ENCODE measurements at places on chromosomes 2 and 18.

GRCh38 chr2:213284105-213285090 lies at the start of gene SPAG16:
Gene SPAG16 (plus strand): TSS chr2:213284464.
- H3K27ac ChIP-seq, result peak within 1 kb of the TSS; percentile 96
- no peaks in the 10 kb centered on the region for H3K27me3 ChIP-seq
- H3K4me3 ChIP-seq, result peak within 1 kb of the TSS; percentile 90
- peaks cover 39% of the 10 kb centered on the region for H3K4me1 ChIP-seq

GRCh38 chr2:154452906-154453493 lies 245.5 kb upstream of the KCNJ3 start:
- no peak overlapping the region for H3K4me3 ChIP-seq
- peaks cover 9% of the 10 kb centered on the region for H3K4me1 ChIP-seq
- no peak overlapping the region for H3K27ac ChIP-seq
- H3K27me3 ChIP-seq, result no peaks in the 10 kb centered on the region
- H3K36me3 ChIP-seq, result no peaks in the 10 kb centered on the region

GRCh38 chr2:45987856-45988255 lies 309.4 kb upstream of the EPAS1 start:
- no peaks in the 10 kb centered on the region for H3K27me3 ChIP-seq
- no peak for DNase-seq
- H3K4me1 ChIP-seq, result peaks cover 12% of the 10 kb centered on the region
- H3K36me3 ChIP-seq, result no peaks in the 10 kb centered on the region
- H3K27ac ChIP-seq, result no peak overlapping the region

DNA sequence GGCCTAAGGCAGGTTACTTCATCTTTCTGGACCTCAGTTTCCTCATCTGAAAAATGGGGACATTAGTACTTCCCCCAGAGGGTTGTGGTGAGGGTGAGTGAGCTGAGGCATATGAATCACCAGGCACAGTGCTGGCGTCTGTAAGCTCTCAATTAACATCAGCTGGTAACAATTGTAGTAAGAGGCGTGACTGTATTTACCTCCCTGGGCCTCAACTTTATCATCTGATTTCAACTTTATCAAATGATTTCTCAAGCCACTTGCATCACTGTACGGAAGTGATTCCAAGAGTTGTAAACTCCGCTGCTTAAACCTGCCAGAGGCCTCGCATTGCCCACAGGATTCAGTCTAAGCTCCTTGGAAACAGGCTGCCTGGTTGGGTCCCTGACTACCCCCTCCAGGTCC lies 53.6 kb upstream of the PKDCC start:
- DNase-seq, result no peak
- H3K36me3 ChIP-seq, result no peaks in the 10 kb centered on the region
- H3K4me3 ChIP-seq, result no peak overlapping the region
- H3K27ac ChIP-seq, result no peak overlapping the region
- H3K4me1 ChIP-seq, result no peaks in the 10 kb centered on the region

GRCh38 chr2:106869512-106870275 lies 16.3 kb downstream of the ST6GAL2 start:
- no peaks in the 10 kb centered on the region for H3K27me3 ChIP-seq
- H3K4me1 ChIP-seq, result no peaks in the 10 kb centered on the region
- no peaks in the 10 kb centered on the region for H3K36me3 ChIP-seq
- H3K4me3 ChIP-seq, result no peak overlapping the region
- H3K27ac ChIP-seq, result no peak overlapping the region
- no peak for DNase-seq

GRCh38 chr2:46181789-46182530 lies 115.2 kb upstream of the EPAS1 start:
- H3K27ac ChIP-seq, result peak overlapping the region; percentile 39
- peaks cover 5% of the 10 kb centered on the region for H3K36me3 ChIP-seq
- H3K27me3 ChIP-seq, result no peaks in the 10 kb centered on the region
- no peak overlapping the region for H3K4me3 ChIP-seq
- peaks cover 12% of the 10 kb centered on the region for H3K4me1 ChIP-seq

- H3K4me1 ChIP-seq, result peaks cover 46% of the 10 kb centered on the region
- no peak for DNase-seq
- no peak overlapping the region for H3K4me3 ChIP-seq
Observed at GRCh38 chr2:161246281-161246680, 61.9 kb upstream of the PSMD14 start.

GRCh38 chr2:78145997-78146722 lies 624.0 kb upstream of the LRRTM4 start:
- no peak overlapping the region for H3K27ac ChIP-seq
- H3K27me3 ChIP-seq, result no peaks in the 10 kb centered on the region
- no peaks in the 10 kb centered on the region for H3K36me3 ChIP-seq
- no peaks in the 10 kb centered on the region for H3K4me1 ChIP-seq
- no peak for DNase-seq

DNA sequence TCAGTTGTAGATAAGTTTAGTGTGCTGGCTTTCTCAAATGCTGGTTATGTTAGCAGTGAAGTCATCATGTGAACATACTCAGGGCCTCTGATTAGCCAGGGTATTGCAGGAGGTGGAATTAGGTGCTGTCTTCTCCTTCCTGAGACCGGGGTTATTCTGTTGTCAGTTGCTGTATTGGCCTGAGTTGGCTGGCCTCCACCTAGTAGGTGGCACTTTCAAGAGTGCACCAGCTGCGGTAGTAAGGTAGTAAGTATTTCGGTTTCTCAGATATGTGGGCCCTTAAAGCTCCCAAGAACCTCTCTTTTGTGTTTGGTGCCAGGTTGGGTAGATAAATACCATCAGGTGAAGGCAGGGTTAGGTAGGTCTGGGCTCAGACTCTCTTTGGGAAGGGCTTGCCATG lies 1430.5 kb upstream of the CELF4 start:
- H3K27ac ChIP-seq, result no peak overlapping the region
- DNase-seq, result no peak
- no peaks in the 10 kb centered on the region for H3K27me3 ChIP-seq

- no peaks in the 10 kb centered on the region for H3K27me3 ChIP-seq
- peaks cover 25% of the 10 kb centered on the region for H3K4me1 ChIP-seq
- H3K4me3 ChIP-seq, result no peak overlapping the region
- no peak overlapping the region for H3K27ac ChIP-seq
Observed at GRCh38 chr2:143210446-143210819, 81.2 kb downstream of the ARHGAP15 start.

DNA sequence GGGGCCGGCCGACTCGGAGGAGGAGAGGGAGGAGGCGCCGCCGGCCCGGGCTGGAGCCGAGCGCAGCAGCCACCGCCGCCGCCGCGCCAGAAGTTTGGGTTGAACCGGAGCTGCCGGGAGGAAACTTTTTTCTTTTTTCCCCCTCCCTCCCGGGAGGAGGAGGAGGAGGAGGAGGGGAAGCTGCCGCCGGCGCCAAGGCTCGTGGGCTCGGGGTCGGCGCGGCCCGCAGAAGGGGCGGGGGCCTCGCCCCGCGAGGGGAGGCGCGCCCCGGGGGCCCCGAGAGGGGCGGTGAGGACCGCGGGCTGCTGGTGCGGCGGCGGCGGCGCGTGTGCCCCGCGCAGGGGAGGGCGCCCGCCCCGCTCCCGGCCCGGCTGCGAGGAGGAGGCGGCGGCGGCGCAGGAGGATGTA lies 316 bp downstream of the CRIM1 start:
- H3K4me1 ChIP-seq, result peaks cover 45% of the 10 kb centered on the region
- H3K36me3 ChIP-seq, result no peaks in the 10 kb centered on the region
- no peak for DNase-seq
- no peak overlapping the region for H3K4me3 ChIP-seq
- peaks cover 28% of the 10 kb centered on the region for H3K27me3 ChIP-seq

DNA sequence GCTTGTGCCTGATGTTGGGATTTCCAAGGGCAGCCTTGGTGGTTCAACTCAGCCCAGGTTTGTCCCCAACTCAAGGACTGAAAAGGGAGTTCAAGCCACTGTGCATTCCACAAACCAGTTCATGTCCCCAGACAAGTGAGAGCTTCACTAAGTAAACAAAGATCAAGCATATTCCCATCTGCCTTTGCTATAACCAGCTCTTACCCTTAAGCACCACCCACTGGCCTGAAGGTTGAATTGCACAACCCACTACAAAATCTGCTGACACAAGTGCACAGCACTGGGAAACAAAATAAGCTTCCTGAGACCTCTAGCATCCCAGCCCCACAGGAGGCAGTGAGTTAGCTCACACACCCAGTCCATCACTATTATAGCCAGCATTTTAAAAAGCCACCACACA lies 516.7 kb downstream of the NR4A2 start:
- no peaks in the 10 kb centered on the region for H3K4me1 ChIP-seq
- H3K27me3 ChIP-seq, result no peaks in the 10 kb centered on the region
- no peak overlapping the region for H3K27ac ChIP-seq
- H3K36me3 ChIP-seq, result no peaks in the 10 kb centered on the region

DNA sequence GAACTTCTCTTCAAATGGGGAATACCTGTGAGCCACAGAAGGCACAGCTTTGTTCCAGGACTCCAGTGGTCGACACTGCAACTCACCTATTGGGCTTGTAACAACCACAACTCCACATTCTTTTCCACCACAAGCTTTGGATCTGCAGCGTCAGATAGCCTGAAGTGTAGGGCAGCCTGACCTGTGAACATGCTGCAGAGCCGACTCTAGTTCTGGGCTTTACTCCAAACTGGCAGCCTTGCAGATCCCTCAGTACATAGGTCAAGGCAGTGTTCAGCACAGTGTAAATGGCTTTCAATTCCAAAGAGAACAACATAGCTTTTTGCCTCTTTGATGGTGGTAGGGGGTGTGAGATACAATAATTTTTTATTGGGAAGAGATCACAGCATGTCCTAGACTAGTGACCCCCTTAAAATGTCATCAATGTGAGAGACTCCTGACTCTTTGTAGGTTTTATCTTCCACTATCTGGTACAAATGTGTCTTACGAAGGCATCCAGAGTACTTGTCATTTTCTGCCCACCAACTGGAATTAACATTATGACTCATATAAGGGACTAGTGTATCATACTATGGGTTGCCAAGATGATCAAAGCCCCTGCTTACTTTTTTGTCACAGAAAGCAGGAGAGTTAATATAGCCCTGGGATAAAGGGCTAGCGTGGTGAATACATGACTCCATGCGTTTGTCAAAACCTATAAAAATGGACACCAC lies 149.8 kb downstream of the COPS8 start:
- DNase-seq, result no peak
- H3K27ac ChIP-seq, result no peak overlapping the region
- H3K27me3 ChIP-seq, result peaks cover 27% of the 10 kb centered on the region

DNA sequence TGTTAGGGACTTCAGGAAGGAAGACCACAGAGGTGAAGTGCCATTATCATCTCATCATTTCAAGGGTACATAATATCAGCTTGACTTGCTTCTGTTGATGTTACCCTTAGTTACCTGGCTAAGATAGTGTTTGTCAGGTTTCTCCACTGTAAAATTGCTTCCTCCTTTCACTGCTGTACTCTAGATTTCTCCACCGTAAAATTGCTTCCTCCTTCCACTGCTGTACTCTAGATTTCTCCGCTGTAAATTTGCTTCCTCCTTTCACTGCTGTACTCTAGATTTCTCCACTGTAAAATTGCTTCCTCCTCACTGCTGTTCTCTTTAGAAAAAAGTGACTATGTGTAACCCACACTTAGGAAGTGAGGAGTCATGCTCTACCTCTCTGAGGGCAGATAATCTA lies 1460.3 kb downstream of the SUCLG1 start:
- H3K27ac ChIP-seq, result no peak overlapping the region
- no peak for DNase-seq
- no peaks in the 10 kb centered on the region for H3K36me3 ChIP-seq
- H3K27me3 ChIP-seq, result no peaks in the 10 kb centered on the region

GRCh38 chr18:7497081-7497480 lies 70.0 kb upstream of the PTPRM start:
- H3K27me3 ChIP-seq, result peaks cover 2% of the 10 kb centered on the region
- H3K27ac ChIP-seq, result no peak overlapping the region
- H3K36me3 ChIP-seq, result no peaks in the 10 kb centered on the region
- no peaks in the 10 kb centered on the region for H3K4me1 ChIP-seq
- H3K4me3 ChIP-seq, result no peak overlapping the region
- DNase-seq, result no peak

- H3K4me3 ChIP-seq, result peak overlapping the region; percentile 99
- H3K27ac ChIP-seq, result peak overlapping the region; percentile 79
- no peak for DNase-seq
- H3K27me3 ChIP-seq, result no peaks in the 10 kb centered on the region
- peaks cover 4% of the 10 kb centered on the region for H3K36me3 ChIP-seq
Observed at GRCh38 chr18:74291472-74291770, 342 bp downstream of the CYB5A start.

DNA sequence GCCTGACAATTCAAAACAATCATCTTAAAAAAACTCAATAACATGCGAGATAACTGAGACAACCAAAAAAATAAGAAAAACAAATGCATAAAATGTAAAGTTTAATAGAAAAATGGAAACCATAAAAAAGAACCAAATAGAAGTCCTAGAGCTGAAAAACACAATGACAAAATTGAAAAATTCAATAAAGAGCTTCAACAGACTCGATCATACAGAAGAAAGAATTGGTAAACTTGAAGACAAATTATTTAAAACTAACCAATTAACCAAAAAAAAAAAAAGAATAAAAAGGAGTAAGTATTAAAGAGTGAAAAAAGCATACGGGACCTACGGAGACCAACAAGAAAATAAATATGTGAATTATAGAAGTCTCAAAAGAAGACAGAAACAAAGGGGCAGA lies 37.7 kb downstream of the GPC1 start:
- no peak for DNase-seq
- no peak overlapping the region for H3K4me3 ChIP-seq
- no peaks in the 10 kb centered on the region for H3K27me3 ChIP-seq
- H3K4me1 ChIP-seq, result peaks cover 2% of the 10 kb centered on the region
- no peak overlapping the region for H3K27ac ChIP-seq

DNA sequence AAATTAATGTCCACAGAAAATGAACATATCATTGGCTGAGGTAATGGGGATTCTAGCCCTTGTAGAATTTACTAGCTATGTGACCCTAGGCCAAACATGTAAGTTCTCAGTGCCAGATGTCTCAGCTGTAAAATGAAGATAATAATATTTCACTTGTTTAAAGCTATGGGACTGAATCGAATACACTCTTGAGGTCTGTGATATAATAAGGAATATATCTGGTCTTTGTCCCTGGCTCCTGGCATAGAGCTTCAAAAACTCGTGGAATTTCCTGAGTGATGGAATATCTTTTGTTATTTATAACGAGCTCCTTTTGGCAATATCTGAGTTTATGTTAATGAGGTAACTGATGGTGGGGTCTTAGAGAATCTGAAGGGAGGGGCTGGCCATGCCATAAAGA lies 201.4 kb upstream of the CYP26B1 start:
- H3K27me3 ChIP-seq, result no peaks in the 10 kb centered on the region
- no peak for DNase-seq
- no peaks in the 10 kb centered on the region for H3K4me1 ChIP-seq
- H3K4me3 ChIP-seq, result no peak overlapping the region
- H3K36me3 ChIP-seq, result peaks cover 26% of the 10 kb centered on the region

GRCh38 chr2:15560988-15561573 lies at the start of gene NBAS:
Gene NBAS (minus strand): TSS chr2:15561334. CDS start chr2:15561304, 30 bp downstream.
- peaks cover 35% of the 10 kb centered on the region for H3K4me1 ChIP-seq
- no peaks in the 10 kb centered on the region for H3K27me3 ChIP-seq
- H3K36me3 ChIP-seq, result no peaks in the 10 kb centered on the region
- H3K27ac ChIP-seq, result peak within 1 kb of the TSS; percentile 99

DNA sequence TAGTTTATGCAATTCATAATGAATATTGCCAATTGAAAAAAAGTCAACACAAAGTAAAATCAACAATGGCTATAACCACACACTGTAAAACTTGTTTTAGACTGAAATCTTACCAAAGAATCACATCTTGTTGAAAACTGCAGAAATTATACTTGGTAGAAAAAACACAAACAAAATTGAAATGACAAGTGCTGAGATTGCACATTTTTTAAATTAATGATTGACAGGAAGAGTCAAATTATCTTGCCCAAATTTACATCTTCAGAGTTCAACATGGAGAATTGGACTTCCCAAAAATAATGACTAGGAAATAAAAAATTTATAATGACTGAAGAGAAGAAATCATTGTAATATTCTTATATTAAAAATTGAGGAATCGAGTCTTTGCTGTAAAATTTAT lies 84.6 kb upstream of the TTC39C start:
- peak overlapping the region; percentile 80 for H3K27ac ChIP-seq
- H3K27me3 ChIP-seq, result no peaks in the 10 kb centered on the region
- no peak overlapping the region for H3K4me3 ChIP-seq
- DNase-seq, result no peak
- H3K4me1 ChIP-seq, result peaks cover 33% of the 10 kb centered on the region
